Gastrocnemius medialis (tissue), 4 donors: ENCODE measurements at places on chromosomes 7 and 10. TPM values are rescaled to one million over a fixed set of nuclear protein-coding genes. Genes with fewer than 3 reads are reported as not detected.

- no peak for DNase-seq
Observed at GRCh38 chr10:99917963-99918825, 91.6 kb downstream of the DNMBP start.

The ETV1 gene
- 0.62 TPM for total RNA-seq

The CLCN1 gene
- 2.9 TPM for total RNA-seq

DNA sequence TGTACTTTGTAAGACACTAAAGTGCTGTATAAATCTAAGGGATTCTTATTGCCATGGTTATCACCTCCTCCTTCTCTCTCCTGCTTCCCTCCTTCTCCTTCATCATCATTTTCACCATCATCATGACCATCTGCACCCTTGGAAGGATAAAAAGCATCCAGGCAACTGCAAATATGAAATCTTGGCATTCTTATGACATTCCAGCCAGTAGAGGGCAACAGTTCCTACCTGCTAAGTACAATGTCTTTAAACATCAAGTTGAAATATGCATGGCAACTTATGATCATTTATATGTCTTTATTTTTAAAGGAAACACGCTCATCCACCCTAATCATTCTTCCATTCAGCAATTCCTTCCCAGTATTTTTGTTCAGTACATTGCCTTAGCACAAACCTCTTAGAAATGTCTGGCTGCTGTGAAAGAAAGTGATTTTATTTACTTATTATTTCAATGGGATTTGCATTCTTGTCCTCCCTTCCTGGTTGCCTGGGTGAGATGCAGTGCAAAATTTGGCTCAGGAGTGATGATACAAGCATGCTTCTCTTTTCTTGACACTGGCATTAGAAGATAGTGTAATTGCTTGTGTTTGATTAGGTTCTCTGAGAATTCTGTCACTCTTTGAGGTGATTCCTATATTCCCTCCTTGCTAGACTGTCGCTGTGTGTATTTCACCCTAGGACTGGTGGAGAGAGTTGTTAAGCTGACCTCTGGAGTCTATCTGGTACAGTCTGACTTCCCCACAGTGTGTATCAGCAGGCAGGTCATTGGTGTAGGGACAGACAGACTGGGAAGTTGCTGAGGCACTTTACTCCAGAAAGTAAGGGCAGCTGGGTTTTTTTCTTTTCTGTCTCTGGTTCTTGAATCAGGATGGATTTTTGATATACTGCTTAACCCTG lies 188.5 kb upstream of the BMPER start:
- no peak for DNase-seq

The AKR1C1 gene
- total RNA-seq: 210 TPM

The TLX1 gene
- not detected for total RNA-seq

GRCh38 chr7:17139081-17139480 lies 159.4 kb upstream of the AHR start:
- no peak for DNase-seq
